Activated CD4-positive, CD25-positive, alpha-beta regulatory T cell treated with anti-CD3 and anti-CD28 coated beads, Interleukin-2, amount 50 U/mL, for 24 hours (primary cell): ENCODE measurements at places on chromosomes 7 and 10.
A peak's percentile ranks its signal among the peaks of the same experiment; 100 is the strongest.

DNA sequence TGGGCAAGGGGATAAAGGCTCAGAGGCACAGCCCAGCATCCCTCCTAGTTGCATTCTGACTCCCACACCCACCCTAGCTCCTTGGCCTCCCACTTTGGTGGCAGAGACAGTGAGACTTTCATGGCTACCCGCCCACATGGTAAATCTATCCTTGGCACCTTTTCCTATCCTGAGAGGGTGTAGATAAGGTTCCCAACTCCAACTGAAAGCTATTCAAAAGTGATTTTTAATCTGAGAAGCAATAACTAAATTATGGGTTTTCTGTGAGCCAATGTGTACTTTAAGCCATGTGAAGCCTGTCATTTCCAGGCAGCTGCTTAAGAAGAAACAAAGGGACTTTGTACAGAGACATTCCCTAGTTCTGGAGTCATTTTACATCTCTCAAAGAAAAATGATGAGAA is 9.1 kb downstream of the LAMB1 start:
- no peak for ATAC-seq

DNA sequence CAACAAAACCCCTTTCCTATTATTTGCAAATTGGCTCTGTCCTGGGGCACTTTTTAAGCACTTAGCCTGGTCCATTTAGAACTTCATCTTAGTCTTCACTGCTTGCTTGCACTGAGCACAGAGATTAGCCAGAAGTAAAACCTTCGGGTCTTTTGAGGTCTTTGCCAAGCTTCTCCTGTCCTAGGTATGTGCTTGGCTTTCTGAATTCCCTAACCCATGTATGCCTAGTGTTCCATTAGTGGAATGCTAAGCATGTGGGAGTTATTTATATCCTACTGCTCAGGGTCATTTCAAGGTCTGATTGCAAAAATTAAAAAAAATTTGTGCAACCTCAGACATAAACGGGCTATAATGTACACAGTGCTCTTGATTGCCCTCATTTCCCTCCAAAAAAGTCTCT is 18.0 kb downstream of the ZNF37A start:
- no peak for ATAC-seq

DNA sequence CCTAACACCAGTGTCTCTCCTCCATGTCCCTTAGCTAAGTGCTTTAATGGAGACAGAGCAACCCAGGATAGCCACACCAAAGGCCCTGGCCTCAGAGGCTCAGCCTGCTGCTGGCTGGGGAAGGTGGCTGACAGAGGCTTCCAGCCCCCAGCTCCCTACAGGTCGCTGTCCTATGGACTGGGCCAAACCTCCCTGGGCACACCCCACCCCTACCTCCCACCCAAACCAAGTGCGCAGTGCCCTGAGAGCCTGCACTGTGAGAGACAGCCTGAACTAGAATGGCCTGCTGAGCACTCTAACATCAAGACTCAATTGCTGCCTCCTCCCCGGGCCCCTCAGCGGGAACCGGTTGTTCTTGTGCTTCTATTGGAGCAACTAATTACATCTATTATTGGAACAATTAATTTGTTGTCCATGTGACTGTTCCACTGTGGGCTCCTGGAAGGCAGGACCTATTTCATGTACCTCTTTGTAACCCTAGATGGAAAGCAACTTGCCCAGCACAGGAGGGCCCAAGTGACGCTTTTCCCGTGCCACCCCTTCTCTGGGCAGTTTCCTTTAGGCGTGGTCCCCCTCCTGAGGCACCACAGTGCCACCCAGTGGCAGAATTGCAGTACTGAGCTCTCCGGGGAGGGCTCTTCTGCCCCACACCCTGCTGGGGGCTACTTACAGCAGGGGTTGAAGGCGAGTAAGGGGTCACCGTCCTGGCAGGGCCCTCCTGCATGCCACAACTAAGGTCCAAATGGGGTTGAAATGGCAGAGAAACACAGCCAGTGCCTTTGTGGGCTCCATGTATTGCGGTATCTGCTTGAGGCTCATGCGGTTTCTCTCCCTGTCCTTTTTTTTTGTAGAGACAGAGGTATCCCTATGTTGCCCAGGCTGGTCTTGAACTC is 63.7 kb upstream of the WAPL start:
- peak; percentile 91 for ATAC-seq

GRCh38 chr10:111446966-111447365 is 370.1 kb downstream of the ADRA2A start:
- ATAC-seq: no peak

DNA sequence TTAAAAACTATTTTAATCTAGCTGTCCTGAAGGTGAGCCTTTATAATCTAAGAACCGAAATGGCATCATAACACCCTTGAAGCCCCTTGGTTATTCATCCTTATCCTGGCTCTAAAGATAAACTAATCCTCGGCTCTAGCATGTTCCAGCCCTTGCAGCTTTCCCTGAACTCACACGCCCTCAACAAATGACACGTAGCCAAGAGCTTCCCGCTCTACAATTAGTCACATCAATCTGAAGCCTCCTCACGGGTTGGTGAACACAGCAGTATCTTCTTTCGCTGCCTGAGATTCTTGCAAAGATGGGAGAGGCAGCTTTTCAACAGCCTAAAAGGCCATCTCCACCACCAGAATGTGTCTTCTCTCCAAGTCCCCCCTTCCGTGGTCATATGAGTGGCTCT is 4.1 kb downstream of the FRMD4A start:
- ATAC-seq: no peak

GRCh38 chr7:100856871-100857282 is 4.4 kb downstream of the SLC12A9 start:
- no peak for ATAC-seq

DNA sequence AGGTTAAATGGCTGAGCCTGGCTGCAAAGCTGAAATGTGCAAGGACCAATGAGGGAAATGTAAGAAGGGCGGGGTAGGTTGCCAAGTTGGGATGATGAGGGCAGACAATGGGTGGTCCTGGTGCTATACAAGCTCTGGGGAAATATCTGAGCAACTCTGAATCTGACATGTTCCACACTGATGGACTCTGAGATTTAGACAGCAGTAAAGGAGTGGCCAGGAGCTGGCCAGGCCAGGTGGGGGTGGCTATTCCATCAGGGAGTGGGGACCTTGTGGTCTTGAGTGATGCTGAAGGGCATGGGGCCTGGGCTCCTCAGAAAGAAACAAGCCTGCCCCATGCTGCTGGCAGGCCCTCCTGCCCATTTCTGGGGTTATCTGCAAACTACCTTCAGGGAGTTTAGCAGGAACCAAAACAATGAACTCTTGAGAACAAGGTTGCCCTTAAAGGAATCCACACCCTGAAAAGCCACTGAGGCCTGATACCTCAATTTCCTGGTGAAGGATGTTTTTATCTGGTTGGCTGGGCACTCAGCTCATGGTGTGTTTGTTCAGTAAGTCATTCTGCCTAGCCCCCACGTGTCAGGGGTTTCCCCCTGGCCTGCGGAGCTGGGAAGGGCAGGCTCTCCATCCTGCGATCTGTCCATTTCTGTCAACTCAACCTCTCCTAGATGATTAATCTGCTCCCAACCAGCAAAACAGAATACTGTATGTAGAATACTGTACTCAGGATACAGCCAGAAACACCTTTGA is 143.3 kb upstream of the TNS3 start:
- ATAC-seq: no peak

DNA sequence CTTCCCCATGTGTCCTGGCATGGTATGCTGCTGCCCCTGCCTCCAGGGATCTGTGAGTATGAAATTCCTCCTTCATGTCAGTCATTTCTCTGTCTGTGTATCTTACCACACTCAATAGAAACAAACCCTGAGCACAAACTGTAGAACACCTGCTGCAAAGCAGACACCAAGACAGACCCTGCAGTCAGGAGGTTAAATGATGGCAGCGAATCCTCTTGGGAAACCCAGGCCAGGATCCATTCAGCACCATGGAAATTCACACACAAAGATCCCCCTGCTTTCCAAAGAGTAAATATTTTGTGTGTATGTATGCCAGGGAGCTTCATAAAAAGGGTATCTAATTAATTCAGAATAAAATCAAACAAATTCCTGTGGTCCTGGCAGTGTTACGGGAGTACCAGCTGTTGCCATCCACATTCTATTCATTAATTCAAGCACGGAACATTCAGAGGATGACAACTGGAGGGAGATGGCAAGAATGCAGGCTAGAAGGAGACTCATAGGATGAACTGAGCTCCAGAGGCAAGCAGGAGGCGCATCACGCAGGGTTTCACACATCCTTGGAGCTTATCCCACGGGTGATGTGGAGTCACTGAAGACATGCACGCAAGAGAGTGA is 14.8 kb downstream of the ITIH5 start:
- ATAC-seq: no peak

DNA sequence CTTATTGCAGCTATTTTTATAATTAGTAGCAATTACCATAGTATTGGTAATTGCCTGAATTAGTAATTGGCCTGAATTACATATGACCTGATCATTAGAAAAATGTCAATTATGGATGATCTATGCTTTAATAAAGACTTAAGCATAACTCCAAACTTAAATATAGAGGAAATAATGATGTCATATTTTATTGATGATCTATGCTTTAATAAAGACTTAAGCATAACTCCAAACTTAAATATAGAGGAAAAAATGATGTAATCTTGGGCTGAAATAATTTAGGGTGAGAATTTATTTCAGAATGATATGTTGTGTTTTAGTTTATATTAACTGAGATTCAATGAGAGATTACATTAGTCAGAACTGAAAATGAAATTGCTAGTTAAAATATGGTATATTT is 266.0 kb upstream of the DKK1 start:
- ATAC-seq: no peak
